Stimulated activated CD8-positive, alpha-beta memory T cell treated with anti-CD3 and anti-CD28 coated beads, Interleukin-2, amount 100 ng/mL, for 1 hour (primary cell): ENCODE measurements at places on chromosomes 5 and 9.

- no peak for DNase-seq
Observed at GRCh38 chr5:133993185-133993936, 11.4 kb downstream of the VDAC1 start.

GRCh38 chr5:115471345-115472063 is 73.1 kb downstream of the FEM1C start:
- DNase-seq: no peak

GRCh38 chr5:14257995-14258403 is 114.9 kb downstream of the TRIO start:
- no peak for DNase-seq

GRCh38 chr5:34957857-34958690 is 28.7 kb downstream of the DNAJC21 start:
- no peak for DNase-seq

GRCh38 chr9:34197756-34198711 is 19.2 kb downstream of the UBAP1 start:
- no peak for DNase-seq

GRCh38 chr5:91119981-91120850 is 262.9 kb downstream of the ARRDC3 start:
- no peak for DNase-seq

DNA sequence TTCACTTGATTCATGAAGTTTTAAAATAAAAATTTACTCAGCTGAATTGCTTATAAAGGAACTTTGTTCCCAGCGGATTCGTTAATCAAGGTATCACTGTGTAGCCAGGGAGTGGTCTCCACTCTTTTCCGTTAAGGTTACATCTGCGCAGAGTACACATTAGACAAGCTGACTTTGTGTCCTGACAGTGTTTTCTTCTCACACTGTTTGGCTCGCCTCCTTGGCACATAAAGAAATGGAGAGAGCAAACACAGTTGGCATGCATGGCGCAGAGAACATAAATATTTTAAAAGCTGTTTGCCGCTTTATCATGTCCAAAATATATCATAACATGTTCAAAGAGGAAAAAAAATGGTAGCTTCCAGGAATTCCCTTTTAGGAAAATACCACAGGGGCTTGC is 153.2 kb downstream of the EDIL3 start:
- no peak for DNase-seq

- DNase-seq: no peak
Observed at GRCh38 chr9:128882677-128883603, 1.0 kb downstream of the LRRC8A start.

DNA sequence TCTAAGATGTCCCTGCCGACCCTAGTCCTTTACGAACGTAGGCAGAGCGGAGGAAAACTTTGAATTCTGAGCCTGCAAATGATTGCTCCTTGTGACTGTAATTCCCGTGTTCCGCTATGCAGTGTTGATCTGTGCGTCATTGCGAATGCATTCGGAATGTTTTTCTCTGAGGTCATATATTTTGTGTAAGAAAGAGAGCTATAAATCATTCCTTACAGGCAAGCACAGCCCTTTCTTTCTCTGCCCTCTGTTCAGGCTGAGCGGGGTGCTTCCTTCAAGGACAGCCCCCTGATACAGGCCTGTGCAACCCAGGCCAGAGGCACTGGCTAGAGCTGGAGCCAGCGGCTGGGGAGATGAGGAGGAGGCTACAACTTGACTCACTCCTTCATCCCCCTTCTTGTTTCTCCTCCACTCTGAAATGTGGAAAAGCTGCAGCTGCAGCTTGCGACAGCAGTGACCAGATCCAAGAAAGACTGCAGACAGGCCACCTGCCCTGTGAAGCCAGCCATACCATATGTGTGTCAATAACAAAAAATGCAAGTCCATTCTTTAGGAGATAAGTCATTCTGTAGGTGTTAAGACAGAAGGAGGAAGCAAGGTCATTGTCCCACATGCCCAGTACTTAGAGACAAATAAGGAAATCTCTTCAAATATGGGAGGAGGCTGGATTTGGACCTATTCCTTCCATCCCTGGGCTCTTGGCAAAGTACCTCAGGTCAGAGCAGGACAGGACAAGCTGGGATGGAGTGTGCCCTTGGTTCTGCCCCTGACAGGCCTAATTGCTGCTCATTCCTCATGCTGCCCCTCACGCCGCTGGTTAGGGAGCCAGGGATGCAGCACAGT is 345.7 kb upstream of the WWC1 start:
- DNase-seq: no peak

DNA sequence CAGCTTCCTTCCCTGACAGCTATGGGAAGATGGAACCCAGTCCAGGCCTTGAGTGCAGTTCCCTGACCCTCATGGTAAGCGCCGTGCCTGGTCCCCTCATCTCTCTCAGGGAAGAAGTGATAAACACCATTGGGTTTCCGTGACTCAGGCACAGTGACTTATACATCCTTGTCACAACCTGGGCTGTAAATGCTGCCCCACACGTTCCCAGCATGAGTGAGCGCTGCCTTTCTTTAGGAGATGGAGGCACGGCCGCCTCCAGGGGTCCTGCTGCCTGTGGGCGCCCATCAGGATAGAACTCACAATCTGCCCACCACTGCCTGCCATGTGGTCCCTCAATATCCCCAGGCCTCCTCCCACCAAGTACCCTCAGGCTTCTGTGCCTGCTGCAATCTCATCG is 8.3 kb upstream of the NKD2 start:
- no peak for DNase-seq

DNA sequence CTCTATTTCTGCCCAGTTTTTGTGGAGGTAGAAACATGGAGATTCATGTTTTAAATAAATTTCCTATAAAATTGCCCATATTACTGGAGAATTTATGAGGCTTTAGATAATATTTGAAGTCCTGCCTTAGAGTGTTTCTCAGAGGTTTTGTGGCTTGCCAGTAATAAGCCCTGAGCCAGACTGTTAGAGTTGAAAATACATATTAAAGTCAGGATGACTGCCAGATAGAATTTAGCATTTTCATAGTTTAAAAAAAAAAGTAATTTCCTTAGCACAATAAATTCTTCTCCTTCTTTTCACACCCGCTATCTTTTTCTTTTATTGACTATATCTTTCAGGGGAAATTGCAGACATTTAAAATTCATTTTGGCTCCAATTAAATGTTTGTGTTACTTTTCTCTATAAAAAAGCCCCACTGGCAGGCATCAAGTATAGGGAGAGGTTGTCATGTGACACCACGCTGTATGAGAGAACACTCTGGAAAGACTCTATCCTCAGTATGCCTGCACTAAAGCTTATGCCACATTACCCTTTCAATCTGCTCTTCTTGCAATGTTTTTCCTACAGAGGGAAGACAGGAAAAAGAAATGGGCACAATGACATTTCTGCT is 135.2 kb downstream of the MPDZ start:
- no peak for DNase-seq

GRCh38 chr5:100518377-100518776 is 16.8 kb upstream of the FAM174A start:
- no peak for DNase-seq

DNA sequence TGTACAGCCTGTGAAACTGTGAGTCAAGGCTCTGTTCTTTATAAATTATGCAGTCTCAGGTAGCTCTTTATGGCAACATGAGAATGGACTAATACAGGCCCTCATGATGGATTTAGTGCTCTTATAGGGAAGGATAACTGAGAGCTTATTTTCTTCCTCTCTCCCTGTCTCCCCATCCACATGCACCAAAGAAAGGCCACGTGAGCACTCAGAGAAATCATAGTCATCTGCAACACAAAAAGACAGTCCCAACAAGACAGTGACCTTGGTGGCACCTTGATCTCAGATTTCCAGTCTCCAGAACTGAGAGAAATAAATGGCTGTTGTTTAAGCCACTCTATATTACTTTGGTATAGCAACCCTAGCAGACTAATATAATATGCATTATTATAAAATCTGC is 2133.6 kb upstream of the ACO1 start:
- no peak for DNase-seq

GRCh38 chr9:89122949-89123348 is 55.7 kb downstream of the SHC3 start:
- no peak for DNase-seq

DNA sequence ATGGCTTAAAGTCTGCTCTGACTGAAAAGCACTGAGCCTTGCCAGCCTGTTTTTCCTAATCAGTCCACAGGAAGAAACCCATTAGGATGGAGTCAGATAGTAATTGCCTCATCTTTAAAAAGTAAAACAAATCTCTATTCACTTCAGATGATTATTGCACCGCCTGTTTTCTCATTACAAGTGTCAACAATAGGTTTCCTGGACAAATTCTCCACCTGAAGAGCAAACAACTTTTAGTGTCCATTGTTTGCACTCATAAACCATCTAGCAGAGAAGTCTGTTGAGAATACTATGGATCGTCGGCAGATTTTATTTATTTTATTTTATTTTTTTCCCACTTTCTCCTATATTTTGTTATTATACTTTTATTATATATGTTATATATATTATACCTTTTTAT is 20.3 kb downstream of the C5orf63 start:
- DNase-seq: no peak
